ENCODE measurements at places on chromosomes 13 and 19.

DNA sequence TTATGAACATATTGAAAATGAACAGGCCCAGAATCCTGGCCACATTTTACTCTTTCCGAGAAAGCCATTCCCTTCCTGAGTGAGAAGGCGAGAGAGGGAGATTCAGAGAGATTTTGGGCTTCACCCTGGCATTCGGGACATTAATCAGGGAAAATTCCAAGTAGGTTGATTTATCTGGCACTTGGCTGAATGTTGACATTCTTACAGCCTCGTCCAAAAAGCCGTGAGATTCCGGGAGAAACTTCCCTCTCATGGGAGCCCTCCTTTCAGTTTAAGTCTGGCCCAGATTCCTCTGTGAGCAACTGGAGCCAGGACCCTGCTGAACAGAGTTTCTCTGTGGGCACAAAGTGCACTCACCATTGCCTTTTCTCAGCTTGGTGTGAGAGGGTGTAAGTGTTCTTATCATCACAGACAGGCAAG lies 129.2 kb upstream of the PEG3 start:
- no peak for DNase-seq

DNA sequence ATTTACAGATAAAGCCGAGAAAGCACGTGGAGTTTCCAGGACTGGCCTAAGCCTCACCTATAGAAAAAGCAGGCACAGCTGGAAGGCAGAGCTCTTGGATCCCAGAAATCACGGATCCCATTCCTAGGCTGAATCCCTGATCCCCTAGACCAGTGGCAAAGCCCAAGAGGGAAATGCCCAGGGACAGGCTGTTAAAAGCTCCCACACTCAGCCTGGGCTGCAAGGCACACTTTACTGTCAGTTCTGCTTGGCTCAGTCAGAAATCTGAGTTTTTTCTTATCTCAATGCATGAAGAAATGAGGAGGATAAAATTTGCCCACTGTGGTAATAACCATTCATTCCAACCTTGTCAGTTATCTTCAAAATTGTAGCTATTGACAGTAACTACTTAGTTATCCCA lies 8.0 kb upstream of the FUT2 start:
- DNase-seq = no peak

DNA sequence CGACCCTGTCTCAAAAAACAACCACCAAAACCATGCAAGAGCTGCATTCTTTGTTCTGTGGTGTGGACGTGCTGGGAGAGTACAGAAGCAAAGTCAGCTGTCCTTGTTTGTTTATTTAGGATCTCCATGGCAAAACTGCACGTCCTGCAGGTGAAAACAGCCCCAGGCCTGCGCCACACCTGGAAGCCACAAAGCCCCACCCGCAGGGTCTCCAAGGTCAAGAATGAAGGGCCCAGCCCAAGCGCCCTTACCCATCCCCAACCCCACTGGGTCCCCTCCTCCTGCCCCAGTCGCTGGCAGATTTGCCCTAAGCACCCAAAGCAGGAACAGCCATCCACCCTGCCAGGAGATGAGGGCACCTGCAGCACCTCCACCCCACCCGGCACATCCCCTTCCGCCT lies 10.5 kb downstream of the MBD3 start:
- no peak for DNase-seq

- no peak for DNase-seq
Measured at GRCh38 chr13:27037571-27037970, 134.0 kb downstream of the USP12 start.

DNA sequence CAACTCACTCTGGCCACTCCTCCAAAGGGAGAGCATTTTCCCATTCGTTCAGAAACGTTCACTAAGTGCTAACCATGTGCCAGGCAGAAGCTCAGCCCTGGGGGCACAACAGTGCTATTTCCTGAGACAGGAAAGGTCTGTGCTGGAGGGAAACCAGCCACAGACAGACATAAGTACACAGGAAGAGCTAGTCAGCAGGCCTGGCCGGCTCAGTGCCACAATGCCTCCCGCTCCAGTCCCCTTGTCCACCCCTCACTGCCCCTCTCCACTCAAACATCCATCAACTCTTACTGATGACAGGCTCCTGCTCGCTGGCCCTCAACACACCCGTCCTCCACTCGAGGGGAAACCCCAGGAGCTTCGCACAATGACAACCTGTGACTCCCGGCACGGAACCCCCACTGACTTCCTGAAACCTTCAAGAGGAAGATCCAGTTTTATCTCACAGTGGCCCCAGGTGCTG lies 11.3 kb upstream of the PLA2G4C start:
- DNase-seq = peak; percentile 82

DNA sequence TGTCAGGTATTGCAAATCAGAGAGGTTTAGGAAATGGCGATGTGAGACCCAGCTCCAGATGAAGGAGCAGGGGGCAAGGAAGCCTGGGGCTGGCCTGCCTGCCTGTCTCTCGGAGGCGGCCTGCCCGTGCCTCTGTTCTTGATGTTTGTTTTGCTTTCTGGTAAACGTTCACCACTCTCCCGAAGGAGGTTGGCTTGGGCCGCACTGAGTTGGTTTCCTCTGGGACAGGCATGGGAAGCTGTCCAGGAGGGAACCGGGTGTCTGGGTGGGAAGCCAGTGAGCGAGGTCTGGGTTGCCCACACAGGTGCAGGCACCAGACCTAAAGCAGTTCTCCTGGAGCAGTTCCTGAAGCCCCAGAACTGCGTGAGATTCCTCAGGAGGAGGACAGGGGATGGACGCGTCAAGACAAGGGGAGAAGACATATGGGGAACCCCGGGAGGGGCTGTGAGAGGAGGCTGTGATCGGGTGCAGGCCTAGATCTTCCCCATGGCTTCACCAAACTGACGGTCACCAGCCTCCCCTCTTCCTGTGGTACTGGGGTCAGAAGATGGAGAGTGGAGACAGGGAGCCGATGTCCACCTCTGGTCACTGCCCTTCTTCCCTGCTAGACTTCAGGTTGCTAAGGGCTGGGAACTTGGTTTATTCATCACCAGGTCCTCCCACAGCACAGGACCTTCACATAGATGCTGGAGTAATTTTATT lies 15.2 kb downstream of the COL4A2 start:
- DNase-seq = no peak

DNA sequence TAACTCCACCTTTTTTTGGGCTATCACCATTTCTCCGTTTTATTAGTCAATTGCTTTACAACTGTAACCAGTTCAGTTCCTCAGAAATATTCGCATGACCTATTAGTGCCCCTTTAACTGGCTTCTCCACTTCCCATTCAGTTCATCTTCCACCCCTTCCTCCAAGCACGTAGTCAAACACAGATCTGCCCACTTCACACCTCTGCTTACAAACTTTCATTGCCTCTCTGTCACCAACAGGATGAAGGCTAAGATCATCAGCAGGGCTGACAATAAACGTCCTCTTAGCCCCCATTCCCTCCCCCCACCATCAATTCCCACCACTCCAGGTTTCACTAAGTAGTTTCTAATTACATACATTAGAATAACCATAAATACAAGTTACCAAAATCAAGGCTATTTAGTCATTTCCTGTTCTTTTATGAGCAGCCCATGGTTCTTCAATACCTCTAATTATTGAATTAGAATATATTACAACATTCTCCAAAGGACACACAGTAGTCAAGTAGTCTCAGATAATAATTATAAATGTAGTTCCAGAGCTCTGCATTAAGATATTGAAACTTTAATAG lies 95.7 kb downstream of the SPRY2 start:
- no peak for DNase-seq

- DNase-seq = no peak
Measured at GRCh38 chr13:40876020-40876738, 86.8 kb downstream of the SLC25A15 start.

DNA sequence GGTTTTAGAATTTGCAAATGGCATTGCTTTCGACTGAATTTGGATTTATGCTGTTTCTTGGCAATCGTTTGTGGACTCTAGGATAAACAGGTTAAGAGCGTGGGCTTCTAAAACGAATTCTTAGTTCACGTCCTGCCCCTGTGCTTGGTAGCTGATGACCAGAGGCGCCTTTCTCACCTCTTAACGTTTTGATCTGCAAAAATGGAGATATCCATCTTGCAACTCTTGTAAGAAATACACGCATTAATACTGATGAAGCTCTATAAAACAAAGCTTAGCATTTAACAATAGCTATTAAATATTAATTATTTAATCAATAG lies 580 bp upstream of the KATNAL1 start:
- DNase-seq = no peak

GRCh38 chr13:20526664-20527063 lies 1.0 kb upstream of the CRYL1 start:
- no peak for DNase-seq

DNA sequence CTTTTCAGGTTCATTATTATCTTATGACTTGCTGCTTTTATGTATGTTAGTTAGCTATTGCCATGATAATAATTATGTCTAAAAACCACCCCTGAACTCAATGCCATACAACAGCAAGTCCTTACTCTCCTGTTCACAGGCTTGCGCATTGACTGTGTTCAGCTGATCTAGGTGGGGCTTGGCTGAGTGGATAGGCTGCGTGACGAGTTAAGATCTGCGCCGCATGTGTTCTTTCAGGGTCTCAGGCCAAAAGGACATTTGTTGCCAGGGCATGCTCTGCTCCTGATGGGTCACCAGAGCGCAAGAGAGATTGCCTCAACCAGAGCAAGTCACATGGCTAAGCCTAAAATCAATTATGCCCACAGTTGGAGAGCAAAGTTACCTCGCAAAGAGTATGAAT lies 859 bp downstream of the ZNF568 start:
- DNase-seq = no peak

DNA sequence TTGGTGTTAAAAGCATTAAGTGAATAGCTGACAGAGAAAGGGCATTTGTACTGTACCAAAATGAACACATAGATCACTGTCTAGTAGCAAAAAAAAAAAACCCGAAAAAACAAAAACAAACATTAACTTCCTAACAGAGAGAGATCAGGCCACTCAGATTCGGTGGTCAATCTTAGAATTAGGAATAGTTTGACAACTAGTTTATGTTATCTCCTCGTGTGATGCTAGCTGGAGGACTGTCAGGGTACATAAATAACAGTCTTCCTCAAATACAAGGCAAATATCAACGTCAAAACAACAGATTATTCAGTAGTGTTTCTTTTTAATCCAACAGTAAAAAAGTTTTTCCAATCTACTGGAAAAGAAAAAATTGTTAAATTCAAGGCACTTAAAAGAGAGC lies 1.7 kb downstream of the ZMYM5 start:
- no peak for DNase-seq
